ENCODE measurements at places on chromosomes 2 and 18.

DNA sequence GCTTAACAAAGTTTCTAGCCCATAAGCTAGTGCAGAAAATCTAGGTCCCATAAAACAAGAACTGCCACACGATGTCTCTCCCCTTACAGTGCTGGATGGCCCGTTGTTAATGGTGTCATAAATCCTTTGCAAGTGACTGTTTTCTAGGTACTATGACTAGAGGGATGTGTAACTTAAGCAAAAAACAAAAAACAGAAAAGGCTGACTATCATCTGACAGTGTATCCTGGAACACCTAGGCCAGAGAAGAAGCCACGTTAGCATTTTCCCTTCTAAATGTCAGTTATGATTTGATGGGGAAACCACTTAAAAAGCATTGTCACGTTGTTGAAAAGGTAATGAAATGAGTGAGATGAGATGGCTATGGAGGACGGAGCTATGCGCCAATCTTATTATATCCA lies 2.4 kb downstream of the CASP8 start:
- DNase-seq = no peak

GRCh38 chr2:167945660-167946368 lies 301.6 kb downstream of the STK39 start:
- DNase-seq = no peak

- DNase-seq = no peak
Measured at GRCh38 chr2:173099804-173100203, 24.2 kb downstream of the MAP3K20 start.

DNA sequence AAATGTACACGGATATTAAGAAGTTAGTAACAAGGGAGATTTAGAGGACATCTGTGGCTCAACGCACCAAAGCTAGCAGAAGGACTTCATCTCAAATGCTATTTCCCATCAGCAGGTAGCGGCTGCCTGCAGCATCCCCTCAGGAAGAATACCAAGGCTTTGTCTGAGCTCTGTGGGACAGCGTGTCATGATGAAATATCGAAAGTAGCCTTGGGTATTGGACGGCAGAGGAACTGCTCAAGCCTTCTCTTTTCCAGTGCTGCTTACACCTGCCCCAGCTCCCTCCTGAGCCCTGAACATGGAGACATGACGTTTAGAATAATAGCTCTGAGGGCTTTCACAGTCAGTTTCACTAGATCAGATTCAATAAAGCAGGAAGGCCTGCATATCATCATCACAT lies 241.6 kb downstream of the SUCLG1 start:
- DNase-seq = no peak

- DNase-seq = no peak
Measured at GRCh38 chr18:48810805-48811204, 140.0 kb downstream of the SMAD7 start.

DNA sequence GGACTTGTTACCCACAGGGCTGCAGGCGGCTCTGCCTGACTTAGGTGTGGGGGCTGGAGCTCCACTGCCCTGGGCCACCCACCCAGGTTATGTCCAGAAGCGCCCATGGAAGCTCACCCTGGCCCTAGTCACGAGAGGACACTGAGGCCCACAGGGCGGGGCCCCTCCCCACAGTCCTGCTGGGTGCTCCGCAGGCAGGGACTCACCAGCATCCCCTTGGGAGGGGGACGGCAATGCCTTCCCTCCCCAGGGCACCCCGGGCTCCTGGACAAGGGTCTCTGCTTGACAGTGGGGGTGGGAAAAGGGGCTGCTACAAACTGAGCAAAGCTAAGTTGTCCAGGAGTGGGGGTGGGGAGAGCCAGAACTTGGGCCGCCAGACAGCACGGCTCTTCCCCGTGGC lies 60.5 kb downstream of the AQP12A start:
- DNase-seq = no peak

GRCh38 chr2:98020992-98021713 lies 25.4 kb upstream of the TMEM131 start:
- DNase-seq = no peak

GRCh38 chr18:24584813-24585212 lies 124.4 kb downstream of the HRH4 start:
- DNase-seq = no peak

- DNase-seq = no peak
Measured at GRCh38 chr2:235024931-235025773, 73.3 kb downstream of the SH3BP4 start.

DNA sequence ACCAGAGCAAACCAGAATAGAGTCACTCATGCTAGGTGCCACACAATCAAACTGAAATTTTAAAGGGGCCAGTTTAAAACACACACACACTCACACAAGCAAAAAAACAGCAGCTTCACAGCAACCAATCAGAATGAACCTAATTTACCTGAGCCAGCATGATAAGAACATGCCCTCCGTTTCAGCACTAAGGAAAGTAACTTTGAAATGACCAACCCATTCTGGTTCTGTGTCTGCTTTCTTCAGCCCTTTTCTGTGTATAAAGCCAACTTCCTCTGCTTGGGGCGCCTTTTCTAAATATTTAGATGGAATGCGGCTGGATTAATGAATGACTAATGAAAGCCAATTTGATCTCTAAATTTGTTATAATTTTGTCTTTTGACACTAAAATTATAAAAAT lies 629.1 kb downstream of the ZEB2 start:
- no peak for DNase-seq

DNA sequence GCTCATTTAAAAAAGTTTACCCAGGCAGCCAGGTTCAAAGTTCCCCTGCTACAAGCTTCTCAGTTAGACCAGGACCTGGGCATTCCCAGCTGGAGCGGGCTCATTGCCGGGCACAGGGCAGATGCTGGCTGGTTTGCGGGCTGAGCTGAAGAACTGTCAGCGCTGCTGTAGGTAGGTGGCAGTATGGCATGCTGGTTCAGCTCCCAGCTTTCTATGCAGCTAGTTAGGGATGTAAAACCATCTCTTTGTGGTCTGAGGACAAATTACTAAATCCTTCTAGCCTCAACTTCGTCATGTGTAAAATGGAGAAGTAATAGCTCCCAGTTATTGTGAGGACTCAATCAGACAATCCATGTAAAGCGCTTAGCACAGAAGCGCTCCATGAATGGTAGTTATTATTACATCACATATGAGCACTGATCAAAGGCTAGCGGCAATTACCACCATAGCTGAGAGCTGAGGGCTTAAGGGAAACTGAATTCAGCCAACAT lies 2.4 kb upstream of the LDLRAD4 start:
- peak; percentile 55 for DNase-seq

Data from ELR (cell line).